ENCODE measurements at places on chromosomes 12 and 14.
A peak's percentile ranks its signal among the peaks of the same experiment; 100 is the strongest.

DNA sequence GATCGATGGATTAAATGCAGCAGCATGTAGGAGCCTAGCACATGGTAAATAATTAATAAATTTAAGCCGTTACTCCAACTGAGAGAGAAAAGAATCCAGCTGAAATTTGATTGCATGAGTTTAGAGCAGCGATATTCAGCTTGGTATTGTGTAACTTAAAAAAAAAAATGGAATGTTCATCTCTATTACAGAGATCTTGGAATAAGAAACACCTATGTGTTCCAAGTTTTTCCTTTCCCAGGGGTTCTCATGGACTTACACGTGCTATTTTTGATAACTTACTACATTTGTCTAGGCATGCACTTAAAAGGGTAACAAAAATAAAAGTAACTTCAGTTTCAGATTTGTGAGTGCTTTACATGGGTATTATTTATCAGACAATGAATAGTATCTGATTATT is 122.8 kb downstream of the RASSF9 start:
- DNase-seq = no peak

- no peak for DNase-seq
Measured at GRCh38 chr12:3601461-3602150, 110.6 kb downstream of the PRMT8 start.

GRCh38 chr12:118055144-118055557 is 5.8 kb downstream of the WSB2 start:
- DNase-seq = peak; percentile 70

DNA sequence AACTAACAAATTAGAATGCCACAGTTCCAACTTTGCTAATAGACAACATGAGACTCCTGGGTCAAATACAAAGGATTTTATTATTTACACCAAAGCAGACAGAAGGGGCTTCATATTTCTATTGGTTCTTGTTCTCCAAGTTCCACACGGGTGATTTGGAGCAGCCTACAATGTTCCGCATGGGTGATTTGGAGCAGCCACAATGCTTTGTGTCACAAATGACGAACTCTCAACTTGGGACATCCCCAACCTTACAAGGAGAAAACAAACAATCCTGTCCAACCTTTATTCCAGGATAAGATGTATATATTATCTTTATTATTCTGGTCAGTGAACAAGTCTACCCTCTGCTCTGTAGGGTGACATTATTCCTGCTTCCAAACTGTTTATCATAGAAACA is 694.3 kb upstream of the MGAT4C start:
- DNase-seq = no peak

- DNase-seq = no peak
Measured at GRCh38 chr14:77691259-77691658, 16.6 kb downstream of the ALKBH1 start.

GRCh38 chr14:88386256-88386794 is 868 bp downstream of the SPATA7 start:
- DNase-seq = no peak

DNA sequence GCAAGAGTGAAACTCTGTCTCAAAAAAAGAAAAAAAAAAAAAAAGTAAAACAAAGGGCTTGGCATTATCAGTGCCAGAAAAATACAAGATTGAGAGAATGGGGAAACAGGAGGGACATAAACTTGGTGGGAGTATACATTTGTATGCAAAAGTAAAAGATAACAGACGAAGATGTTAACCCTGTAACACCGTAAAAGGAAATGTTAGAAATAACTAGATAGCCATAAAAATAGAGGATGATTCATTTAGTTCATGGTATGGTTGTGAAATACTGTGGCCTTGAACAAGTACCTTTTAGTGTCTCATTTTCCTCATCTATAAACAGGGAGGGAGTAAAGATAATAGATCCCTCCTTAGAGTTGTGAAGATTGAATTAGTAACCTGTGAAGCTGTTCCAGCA is 33.3 kb downstream of the ATP2A2 start:
- no peak for DNase-seq

DNA sequence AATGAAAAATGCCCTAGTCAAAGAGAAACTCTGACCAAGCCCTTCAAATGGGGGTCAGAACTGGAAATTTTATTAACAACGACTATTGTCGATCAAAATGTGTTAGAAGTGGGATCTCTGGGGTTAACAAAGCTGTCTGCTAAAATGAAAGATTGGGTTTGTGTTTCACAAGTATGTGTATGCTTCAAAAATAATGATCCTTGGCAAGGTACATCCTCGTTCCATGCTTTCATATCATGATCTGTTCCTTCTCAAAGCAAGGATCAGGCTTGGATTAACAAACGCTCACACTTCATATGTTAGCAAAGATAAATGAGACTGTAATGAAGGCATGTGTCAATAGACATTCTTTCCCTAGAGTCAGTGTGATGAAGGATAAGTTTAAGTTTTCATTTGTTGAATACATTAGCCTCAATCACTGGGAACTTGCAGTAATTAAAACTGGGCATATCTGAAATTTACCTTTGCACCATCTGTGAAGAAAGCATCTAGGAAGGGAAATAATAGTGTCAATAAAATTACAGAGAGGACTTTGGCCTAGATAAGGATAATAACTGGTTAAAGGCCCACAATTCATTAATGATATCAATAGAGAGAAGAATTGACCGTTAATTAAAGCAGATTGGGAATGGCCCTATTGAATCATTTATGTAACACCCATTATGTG is 91.8 kb downstream of the RIN3 start:
- no peak for DNase-seq

- DNase-seq = no peak
Measured at GRCh38 chr12:52274521-52275120, at the start of gene KRT86. Gene KRT86, plus strand, starts transcription at chr12:52274645. Its CDS starts 27,272 bp downstream, at chr12:52301917.

DNA sequence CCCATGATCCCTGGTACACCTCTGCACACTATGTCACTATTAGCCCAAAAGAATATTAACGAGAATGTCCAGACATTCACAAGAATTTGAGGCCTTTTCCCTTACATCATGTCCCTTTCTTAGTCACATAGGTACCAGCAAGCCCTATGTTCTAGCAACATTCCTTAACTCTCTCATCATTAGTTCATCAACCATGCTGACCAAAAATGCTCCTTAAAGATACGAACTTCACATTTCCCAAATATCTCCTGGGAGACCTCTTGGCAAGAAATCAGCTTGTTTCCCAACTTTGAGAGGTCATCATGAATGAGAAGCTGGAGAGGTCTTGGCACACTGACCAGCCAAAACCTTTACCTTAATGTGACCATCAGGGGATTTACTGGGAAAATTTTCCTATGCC is 4.6 kb downstream of the SALL2 start:
- no peak for DNase-seq

DNA sequence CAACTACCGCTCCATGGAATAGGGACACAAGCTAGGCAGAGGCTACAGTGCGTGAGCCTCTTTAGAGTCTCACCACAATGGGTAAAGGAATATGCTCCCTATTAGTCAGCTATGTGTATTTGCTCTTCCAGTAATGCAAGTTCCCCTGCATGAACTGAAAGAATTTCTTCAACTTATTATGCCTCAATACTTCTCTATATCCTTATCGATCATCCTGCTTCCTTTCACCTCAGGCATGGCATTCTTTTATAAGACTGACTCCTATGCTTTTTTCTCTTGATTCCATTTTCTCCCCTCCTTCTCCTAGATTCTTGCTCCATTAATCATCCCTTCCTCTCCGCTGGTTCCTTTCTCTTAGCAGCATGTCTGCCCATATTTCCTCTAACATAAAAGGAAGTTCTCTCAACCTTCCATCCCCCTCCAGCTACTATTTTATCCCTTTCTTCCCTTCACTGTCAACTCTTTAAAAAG is 94.5 kb upstream of the CPM start:
- no peak for DNase-seq

DNA sequence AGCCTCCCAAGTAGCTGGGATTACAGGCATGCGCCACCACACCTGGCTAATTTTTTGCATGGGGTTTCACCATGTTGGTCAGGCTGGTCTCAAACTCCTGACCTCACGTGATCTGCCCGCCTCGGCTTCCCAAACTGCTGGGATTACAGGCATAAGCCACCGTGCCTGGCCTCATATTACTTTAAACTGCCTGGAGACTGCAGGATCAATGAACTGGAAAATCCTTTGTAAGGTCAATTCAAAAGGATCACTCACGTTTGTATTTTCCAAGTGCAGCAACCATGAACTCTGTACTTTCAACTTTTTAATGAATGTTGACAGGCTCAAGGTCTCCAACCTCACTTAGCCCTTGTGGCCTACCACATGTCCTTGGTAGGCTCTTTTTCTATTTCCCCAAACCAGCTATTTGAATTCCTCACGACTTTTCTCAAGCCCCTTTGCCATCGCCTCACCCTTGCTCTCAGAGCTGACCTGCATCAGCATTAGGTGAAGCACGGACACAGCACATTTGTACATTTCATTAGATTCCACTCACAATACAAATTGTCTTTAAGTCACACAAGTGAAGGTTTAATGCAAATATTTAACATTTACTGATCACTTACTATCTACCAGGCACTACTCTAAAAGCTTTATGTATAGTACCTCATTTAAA is 42.2 kb upstream of the GCH1 start:
- DNase-seq = peak; percentile 63

GRCh38 chr14:22986508-22987054 is 4.2 kb upstream of the AJUBA start:
- DNase-seq = peak; percentile 85

DNA sequence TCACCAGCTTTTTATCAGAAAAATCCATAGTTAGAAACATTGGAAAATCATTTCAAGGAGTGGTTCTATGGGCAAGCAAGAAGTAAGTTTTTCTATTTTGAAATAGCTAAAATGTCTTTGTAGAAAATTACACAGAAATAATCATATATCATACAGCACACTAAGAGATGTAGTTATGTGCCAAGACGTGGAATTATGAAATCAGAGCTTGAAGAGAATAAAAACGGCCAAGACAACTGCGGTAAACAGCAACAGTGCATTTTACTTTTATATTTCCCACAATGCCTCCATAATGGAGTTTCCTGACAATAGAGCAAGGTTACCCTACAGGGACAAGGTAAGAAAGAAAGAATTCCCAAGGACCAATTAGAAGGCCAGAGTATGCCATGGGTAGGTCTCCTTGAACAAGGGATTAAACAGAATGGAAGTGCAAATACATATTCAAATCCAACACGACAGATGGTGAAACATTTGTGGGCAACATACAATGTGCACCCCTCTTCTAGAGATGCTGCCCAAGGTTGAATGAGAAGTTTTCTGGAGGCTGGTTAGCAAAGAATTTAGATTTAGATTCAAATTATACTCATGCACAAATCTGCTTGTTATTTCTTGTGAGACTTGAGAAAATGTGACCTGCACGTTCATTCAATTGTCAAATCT is 76.1 kb upstream of the BTG1 start:
- no peak for DNase-seq

GRCh38 chr14:100618763-100619320 is 31.6 kb upstream of the BEGAIN start:
- DNase-seq = no peak

- DNase-seq = no peak
Measured at GRCh38 chr12:71748081-71748850, 6.4 kb upstream of the RAB21 start.

- peak; percentile 55 for DNase-seq
Measured at GRCh38 chr12:8687846-8688601, 9.8 kb upstream of the RIMKLB start.

GRCh38 chr12:78343657-78344056 is 513.0 kb downstream of the NAV3 start:
- DNase-seq = no peak

- no peak for DNase-seq
Measured at GRCh38 chr14:74645244-74645643, 33.2 kb upstream of the LTBP2 start.

DNA sequence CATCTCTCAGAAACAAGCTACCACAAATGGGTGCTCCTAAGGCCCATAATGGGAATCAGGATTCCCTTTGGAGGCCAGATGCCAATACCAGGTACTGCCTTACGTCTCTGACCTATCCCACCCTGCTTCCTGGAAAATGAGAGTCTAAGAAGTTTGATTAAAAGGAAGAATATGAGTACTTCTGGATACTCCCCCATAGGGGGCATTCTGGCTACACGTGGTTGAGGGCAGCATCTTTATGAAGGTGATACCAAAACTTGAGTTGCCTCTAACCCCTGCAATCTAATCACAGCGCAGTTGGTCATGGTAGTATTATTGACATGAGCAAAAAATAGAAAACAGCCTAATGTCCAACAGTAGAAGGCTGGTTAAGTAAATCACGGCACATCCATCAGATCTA is 184.2 kb upstream of the LHX5 start:
- DNase-seq = no peak

DNA sequence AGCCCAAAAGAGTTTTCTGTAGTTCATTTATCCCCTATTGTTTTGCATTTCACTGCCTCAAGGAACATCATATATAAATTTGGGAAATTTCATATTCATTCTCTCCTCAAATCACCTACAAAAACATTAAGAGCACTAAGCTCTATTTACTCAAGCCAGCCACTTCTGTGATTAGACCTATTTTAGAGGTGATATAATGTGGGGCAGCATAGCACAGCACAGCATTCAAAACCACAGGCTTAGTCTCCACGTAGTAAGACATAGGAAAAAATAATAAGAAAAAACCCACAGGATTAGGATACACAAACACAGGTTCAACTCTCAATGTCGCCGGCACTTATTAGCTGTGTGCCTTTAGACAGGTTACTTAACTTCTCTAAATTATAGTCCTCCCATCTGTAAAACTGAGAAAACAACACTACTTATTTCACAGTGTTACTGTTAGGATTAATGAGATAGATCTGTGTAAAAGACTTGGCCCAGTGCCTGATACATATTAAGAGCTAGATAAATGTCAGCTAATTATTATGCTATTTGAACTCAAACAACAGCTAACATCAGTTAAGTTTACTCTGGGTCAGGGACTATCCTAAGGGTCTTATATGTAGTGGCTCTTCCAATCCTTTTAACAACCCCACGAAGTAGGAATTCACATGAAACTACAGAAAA is 20.3 kb downstream of the DCAF5 start:
- no peak for DNase-seq

GRCh38 chr12:106118-106591 is 39.6 kb downstream of the IQSEC3 start:
- DNase-seq = peak; percentile 35

- DNase-seq = no peak
Measured at GRCh38 chr12:121334513-121335343, 17.5 kb downstream of the ANAPC5 start.

GRCh38 chr14:98501836-98502235 is 770.2 kb downstream of the BCL11B start:
- DNase-seq = no peak

All from WERI-Rb-1 (cell line).